Naive B cell (primary cell): ENCODE measurements at places on chromosomes 3 and 15. TPM values are rescaled to one million over a fixed set of nuclear protein-coding genes. Genes with fewer than 3 reads are reported as not detected.

GRCh38 chr15:91469632-91470567 lies 369.8 kb downstream of the SV2B start:
- peaks cover 4% of the 10 kb centered on the region for H3K4me1 ChIP-seq
- no peaks in the 10 kb centered on the region for H3K36me3 ChIP-seq
- H3K4me3 ChIP-seq = no peak overlapping the region
- peaks cover 13% of the 10 kb centered on the region for H3K27me3 ChIP-seq
- no peak for DNase-seq

Gene C15orf62
- 1.1 TPM for polyA plus RNA-seq

Gene KLHL40
- not detected for polyA plus RNA-seq

- H3K27me3 ChIP-seq = peaks cover 44% of the 10 kb centered on the region
- no peaks in the 10 kb centered on the region for H3K4me1 ChIP-seq
- no peaks in the 10 kb centered on the region for H3K36me3 ChIP-seq
- no peak overlapping the region for H3K27ac ChIP-seq
- H3K4me3 ChIP-seq = no peak overlapping the region
Observed at GRCh38 chr15:88920186-88920891, 7.2 kb upstream of the MFGE8 start.

DNA sequence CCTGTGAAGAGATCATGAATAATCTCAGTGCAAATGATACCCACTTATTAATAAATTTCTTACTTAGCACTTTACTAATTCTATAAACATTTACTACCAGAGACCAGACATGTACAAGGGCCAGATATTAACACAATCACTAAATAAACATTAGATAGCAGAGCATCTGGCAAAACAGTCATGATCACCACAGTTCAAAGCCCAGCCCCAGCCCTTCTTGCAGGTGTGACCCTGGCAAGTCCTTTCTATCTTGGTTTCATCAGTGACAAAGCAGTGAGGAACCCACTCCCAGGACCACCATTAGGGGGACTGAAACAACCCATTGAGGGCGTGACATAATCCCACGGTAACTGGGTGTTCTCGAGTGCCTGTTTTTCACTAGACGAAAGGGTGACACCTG lies 11.6 kb downstream of the ZXDC start:
- peaks cover 14% of the 10 kb centered on the region for H3K36me3 ChIP-seq
- H3K4me1 ChIP-seq = peaks cover 12% of the 10 kb centered on the region
- no peak for DNase-seq
- H3K27me3 ChIP-seq = no peaks in the 10 kb centered on the region

DNA sequence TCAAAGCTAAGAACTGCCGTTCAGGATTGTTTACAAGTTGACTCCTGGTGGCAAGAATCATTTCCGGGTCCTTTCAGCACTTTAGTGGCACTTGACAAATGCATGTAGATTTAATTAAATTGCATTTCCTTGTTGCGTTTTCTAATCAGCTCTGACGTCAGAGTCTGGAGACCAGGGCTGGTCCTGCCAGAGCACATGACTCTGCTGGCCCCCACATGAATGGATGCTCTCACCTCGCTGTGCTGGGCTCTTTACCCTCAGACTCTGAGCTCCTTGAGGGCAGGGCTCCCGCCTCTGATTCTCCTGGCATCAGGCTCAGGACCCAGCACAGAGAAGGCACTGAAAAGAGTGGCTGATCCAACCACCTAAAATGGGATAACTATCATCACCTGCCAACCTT lies 69.4 kb downstream of the FEM1B start:
- no peaks in the 10 kb centered on the region for H3K36me3 ChIP-seq
- no peaks in the 10 kb centered on the region for H3K4me1 ChIP-seq
- no peak overlapping the region for H3K27ac ChIP-seq
- DNase-seq = no peak
- H3K27me3 ChIP-seq = no peaks in the 10 kb centered on the region

Gene SPATA12
- polyA plus RNA-seq = not detected

DNA sequence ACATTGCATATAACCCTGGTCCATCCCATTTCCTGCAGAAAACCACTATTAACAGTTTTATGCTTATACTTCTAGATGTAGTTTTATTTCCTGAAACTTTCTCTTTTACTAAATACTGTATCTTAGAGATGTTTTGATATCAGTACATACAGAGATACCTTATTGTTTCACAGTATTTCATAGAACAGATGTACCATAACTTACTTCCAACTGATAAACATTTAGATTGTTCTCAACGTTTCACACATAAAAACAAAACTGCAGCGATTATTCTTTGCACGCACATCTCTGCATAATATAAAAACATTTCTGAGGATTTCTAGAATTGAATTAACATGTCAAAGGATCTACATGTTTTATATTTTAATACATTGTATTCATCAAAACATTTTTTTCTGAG lies 2.6 kb downstream of the ZNF80 start:
- no peaks in the 10 kb centered on the region for H3K36me3 ChIP-seq
- DNase-seq = no peak
- no peaks in the 10 kb centered on the region for H3K27me3 ChIP-seq
- H3K27ac ChIP-seq = no peak overlapping the region
- peaks cover 21% of the 10 kb centered on the region for H3K4me1 ChIP-seq

Gene DUOXA2
- polyA plus RNA-seq = not detected

Gene LRTM1
- not detected for polyA plus RNA-seq

Gene GNAT1
- polyA plus RNA-seq = not detected

DNA sequence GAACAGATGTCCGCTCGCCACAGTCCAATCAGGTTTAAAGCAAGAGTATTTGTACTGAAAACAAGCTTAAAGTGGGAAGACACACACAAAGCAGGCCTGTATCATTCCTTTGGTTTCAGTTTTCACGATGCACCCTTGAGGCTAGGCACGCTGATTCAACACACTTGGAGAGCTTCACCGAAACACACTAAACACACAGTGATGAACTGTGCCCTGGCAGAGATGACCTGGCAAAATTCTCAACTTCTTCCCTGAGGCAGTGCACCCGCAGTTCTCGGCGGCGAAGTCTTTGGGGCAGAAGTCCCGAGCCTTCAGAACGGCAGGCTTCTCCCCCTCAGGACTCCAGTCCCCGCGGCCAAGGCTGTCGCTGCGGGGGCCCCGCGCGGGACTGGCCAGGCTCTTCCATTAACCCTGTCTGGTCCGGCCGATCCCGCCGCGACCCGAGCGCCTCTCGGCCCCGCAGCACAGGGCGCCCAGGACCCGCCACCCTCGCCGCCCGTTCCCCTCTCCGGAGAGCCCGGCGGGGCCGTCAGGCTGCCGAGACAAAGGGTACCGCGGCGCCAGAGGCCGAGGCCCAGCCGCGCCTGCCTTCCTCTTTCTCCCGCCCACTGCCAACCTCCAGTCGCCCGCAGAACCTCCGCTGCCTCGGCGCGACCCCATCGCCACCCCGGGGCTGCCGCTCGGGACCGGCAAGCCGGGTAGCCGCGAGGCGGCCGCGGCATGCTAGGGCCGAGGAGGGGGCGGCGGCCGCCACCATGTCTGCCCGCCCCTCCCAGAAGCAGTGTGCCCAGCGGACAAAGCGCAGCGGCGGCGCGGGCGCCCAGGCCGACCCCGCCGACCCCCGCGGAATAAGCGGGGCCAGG lies 792 bp downstream of the GABPB1 start:
- no peaks in the 10 kb centered on the region for H3K27me3 ChIP-seq
- DNase-seq = peak; percentile 53
- H3K4me3 ChIP-seq = peak overlapping the region; percentile 94
- H3K4me1 ChIP-seq = peaks cover 68% of the 10 kb centered on the region

DNA sequence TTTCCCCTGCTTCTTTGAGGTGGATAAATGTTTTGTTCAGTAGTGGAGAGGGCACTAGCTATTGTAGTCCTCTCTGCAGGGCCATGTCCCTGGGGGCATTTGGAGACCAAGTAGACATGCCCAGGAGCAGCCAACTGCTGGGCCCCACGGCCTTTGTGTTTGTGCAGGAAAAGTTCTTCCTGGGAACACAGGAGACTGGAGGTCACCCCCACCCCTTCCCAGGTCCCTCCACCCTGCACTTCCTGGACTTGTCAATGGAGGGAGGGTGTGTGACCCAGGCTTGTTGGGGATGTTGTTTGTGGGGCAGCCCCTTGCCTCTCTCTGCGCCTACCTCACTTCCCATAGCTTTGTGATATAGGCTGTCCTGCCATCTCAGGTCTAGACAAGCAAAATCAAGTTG lies 317.0 kb upstream of the LRRFIP2 start:
- H3K4me1 ChIP-seq = peaks cover 4% of the 10 kb centered on the region
- no peak overlapping the region for H3K27ac ChIP-seq
- H3K27me3 ChIP-seq = peaks cover 8% of the 10 kb centered on the region
- no peak for DNase-seq
- no peaks in the 10 kb centered on the region for H3K36me3 ChIP-seq
- H3K4me3 ChIP-seq = no peak overlapping the region

DNA sequence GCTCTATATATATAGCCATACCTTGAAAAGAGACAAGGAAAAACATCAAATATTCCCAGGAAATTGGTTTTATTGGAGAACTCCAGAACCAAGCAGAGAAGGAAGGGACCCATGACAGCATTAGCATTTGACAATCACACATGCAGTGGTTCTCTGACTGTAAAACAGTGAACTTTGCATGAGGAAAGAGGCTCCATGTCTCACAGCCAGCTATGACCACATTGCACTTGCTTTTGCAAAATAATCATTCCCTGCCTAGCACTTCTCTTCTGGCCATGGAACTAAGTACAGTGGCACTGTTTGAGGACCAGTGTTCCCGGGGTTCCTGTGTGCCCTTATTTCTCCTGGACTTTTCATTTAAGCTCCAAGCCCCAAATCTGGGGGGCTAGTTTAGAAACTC lies 85.5 kb downstream of the TGFBR2 start:
- peak overlapping the region; percentile 67 for H3K27ac ChIP-seq
- H3K4me3 ChIP-seq = no peak overlapping the region
- H3K27me3 ChIP-seq = no peaks in the 10 kb centered on the region
- peaks cover 44% of the 10 kb centered on the region for H3K36me3 ChIP-seq
- H3K4me1 ChIP-seq = peaks cover 87% of the 10 kb centered on the region

Gene STRA6
- not detected for polyA plus RNA-seq

Gene CA12
- not detected for polyA plus RNA-seq

Gene SLC12A1
- polyA plus RNA-seq = not detected

Gene C2CD4A
- polyA plus RNA-seq = not detected

- no peak overlapping the region for H3K4me3 ChIP-seq
- DNase-seq = no peak
- peaks cover 7% of the 10 kb centered on the region for H3K27me3 ChIP-seq
Observed at GRCh38 chr3:67896130-67896529, 241.7 kb upstream of the SUCLG2 start.

- H3K27ac ChIP-seq = no peak overlapping the region
- peaks cover 10% of the 10 kb centered on the region for H3K4me1 ChIP-seq
- DNase-seq = peak; percentile 7
- H3K36me3 ChIP-seq = no peaks in the 10 kb centered on the region
Observed at GRCh38 chr15:29139540-29140459, 129.8 kb downstream of the NSMCE3 start.

- H3K27ac ChIP-seq = peak overlapping the region; percentile 30
- no peaks in the 10 kb centered on the region for H3K36me3 ChIP-seq
- no peaks in the 10 kb centered on the region for H3K4me1 ChIP-seq
Observed at GRCh38 chr3:177992993-177993970, 543.0 kb upstream of the KCNMB2 start.

Gene WDR6
- polyA plus RNA-seq = 107 TPM

Gene CLK3
- polyA plus RNA-seq = 53.5 TPM

- no peak for DNase-seq
- no peaks in the 10 kb centered on the region for H3K36me3 ChIP-seq
- no peak overlapping the region for H3K4me3 ChIP-seq
Observed at GRCh38 chr3:61750766-61751165, 189.4 kb downstream of the PTPRG start.

Gene SOX14
- not detected for polyA plus RNA-seq

Gene MINDY4B
- not detected for polyA plus RNA-seq

- peaks cover 52% of the 10 kb centered on the region for H3K4me1 ChIP-seq
- H3K27me3 ChIP-seq = peaks cover 82% of the 10 kb centered on the region
- H3K27ac ChIP-seq = no peak overlapping the region
- H3K36me3 ChIP-seq = peaks cover 7% of the 10 kb centered on the region
Observed at GRCh38 chr15:76339305-76340197, 3.0 kb downstream of the ISL2 start.

- peaks cover 8% of the 10 kb centered on the region for H3K27me3 ChIP-seq
- H3K4me3 ChIP-seq = no peak overlapping the region
- no peaks in the 10 kb centered on the region for H3K4me1 ChIP-seq
- no peak overlapping the region for H3K27ac ChIP-seq
- H3K36me3 ChIP-seq = no peaks in the 10 kb centered on the region
Observed at GRCh38 chr15:29936353-29937049, 114.2 kb upstream of the TJP1 start.
